ENCODE measurements at places on chromosomes 4 and X.

DNA sequence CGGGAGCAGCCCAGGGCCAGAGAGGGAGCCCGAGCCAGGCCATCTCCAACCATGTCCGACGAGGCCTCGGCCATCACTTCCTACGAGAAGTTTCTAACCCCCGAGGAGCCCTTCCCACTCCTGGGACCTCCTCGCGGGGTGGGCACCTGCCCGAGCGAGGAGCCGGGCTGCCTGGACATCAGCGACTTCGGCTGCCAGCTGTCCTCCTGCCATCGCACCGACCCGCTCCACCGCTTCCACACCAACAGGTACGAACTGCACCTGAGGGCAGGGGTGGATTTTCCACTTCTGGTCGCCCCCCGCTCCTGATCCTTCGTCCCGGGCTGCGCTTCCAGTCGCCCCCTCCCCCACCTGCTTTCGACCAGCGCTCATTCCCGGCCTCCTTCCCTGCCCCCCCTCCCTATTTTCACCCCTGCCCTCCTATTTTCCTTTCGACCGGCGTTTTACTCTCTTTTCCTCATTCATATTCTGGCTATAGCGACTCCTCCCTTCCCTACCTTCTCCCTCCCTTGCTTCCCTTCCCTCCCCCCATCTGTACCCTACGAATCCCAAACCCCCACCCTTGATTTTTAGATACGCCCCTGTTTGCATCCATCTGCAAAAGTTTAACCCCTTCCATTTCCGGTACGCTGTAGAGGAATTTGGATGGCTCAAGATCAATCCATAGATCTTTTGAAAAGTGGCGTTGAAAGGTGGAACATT lies 633 bp downstream of the FAM199X start:
- DNase-seq: no peak

GRCh38 chrX:123313486-123313885 lies 129.4 kb downstream of the GRIA3 start:
- no peak for DNase-seq

DNA sequence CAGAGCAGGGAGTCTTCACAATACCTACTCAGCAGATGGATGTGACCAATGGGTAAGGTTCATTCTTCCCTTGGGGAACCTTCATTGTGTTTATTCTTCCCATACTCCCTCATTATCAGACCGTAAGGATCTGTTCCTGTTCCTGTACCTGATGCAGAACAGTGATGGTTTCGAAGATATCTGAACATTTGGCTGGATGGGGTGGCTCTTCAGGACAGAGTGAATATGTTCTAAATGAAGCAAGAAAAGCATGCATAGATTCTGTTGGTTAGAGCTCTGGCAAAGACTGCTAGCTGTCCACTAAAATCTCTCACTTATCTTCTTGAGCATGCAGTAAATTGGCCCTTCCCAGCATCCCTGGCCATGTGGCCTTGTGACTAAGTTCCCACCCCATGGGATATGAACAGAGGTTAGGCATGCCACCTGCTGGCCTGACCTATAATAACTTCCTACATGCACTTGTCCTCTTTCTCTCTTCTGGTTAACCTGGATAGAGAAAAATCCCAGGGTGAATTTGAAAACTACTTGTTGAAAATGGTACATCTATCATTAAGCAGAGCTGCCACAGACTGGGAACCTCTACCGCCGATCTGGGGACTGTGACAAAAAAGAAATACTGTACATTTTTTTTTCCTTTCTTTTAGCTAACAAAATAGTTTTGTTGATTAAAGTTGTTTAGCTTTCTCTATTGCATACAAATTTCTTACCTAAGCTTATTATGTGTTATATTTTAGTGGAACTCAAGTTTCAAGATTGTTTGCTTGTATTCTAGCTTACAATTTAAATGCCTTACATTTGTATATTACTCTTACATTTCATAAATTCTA lies 60.0 kb upstream of the BANK1 start:
- peak; percentile 52 for DNase-seq

- DNase-seq: peak; percentile 82
Measured at GRCh38 chr4:140359562-140360427, 13.7 kb upstream of the SCOC start.

GRCh38 chrX:151679798-151680402 lies 15.4 kb upstream of the PRRG3 start:
- no peak for DNase-seq

GRCh38 chrX:40385682-40386081 lies 195.1 kb upstream of the ATP6AP2 start:
- DNase-seq: no peak

- DNase-seq: no peak
Measured at GRCh38 chr4:8157944-8158709, 486 bp downstream of the ABLIM2 start.

- DNase-seq: no peak
Measured at GRCh38 chr4:4914059-4914820, 54.8 kb downstream of the MSX1 start.

- no peak for DNase-seq
Measured at GRCh38 chr4:186739802-186740434, 16.3 kb upstream of the FAT1 start.

DNA sequence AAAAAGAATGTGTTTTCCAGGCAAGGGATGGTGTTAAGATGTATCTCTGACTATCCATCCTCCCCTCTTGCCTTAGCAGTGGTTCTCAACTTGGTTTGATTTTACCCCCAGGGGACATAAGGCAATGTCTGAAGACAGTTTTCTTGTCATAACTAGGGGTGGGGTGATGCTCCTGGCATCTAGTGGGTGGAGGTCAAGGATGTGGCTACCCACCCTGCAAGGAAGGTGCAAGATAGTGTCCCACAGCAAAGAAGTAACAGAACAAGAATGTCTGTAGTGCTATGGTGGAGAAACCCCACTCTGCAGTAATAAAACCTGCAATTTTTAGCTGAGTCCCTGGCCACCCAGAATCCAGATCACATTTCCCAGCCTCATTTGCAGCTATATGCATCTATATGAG lies 81.2 kb upstream of the TBL1X start:
- DNase-seq: no peak

- DNase-seq: no peak
Measured at GRCh38 chrX:50671661-50672060, 142.3 kb downstream of the SHROOM4 start.

GRCh38 chrX:21986596-21986995 lies 45.5 kb upstream of the PHEX start:
- DNase-seq: no peak

DNA sequence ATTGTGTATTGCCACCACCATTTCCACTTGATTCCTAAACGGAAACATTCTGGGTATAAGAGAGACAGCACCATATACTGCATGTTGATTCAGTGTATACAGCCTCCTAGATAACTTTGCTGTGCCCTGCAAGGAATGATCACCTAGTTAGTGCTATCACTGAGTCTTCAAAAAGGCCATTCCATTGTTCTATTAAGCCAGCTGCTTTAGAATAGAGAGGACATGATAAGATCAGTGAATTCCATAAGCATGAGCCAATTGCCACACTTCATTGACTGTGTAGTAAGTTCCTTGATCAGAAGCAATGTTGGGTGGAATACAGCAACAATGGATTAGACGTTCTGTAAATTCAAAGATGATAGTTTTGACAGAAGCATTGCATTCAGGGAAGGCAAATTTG lies 1047.3 kb downstream of the PCDH18 start:
- no peak for DNase-seq

DNA sequence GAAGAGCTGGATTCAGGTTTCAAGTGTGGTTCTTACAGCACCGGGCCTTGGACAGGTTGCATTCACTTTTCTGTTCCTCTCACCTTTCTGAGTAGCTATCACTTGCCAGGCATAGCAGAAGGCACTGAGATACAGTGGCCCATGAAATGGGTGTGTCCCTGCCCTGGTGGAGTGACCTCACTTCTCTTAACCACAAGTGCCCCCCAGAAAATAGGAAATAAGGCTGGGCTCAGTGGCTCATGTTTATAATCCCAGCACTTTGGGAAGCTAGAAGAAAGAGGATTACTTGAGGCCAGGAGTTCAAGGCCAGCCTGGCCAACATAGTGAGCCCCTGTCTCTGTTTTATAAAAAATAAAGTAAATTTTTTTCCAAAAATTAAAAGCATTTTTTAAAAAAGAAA lies 101.7 kb upstream of the KIT start:
- DNase-seq: no peak

GRCh38 chr4:124753941-124754581 lies 41.5 kb upstream of the ANKRD50 start:
- no peak for DNase-seq

GRCh38 chr4:151114986-151115385 lies 15.6 kb downstream of the RPS3A start:
- no peak for DNase-seq

DNA sequence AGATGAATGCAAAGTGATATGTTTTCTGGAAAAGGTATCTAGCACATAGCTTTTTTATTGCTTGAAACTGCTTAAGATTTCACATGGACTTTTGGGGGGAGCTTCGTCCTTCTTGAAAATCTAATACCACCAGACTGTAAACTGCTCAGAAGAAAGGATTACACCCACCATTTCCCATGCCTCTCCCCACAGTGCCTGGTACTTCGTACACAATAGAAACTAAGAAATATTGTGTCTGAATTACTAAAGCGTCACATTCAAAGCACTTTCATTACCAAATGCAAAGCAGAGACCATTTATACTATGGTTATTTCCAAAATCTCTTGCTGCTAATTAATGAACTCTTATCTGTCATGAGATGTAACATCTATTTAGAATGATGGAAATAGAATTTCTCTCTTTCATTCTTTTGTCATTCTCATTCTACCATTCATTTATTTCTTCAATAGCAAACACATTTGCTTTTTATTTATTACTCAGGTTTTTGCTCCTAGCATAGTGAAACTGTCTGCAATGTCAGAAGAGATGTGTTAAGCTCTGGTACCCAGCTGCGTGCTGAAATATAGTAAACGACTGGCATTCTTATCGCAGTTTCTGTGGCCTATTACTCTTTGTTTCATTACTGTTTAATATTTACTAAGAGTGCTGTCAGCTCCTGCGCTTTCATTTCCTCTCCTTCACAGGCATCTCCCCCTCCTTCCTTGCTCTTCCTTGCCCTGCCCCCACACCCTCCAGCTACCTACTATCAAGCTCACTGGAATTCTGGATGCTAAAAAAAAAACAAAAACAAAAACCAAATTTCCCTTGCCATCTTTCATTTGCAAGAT lies 51.4 kb upstream of the RAPGEF2 start:
- no peak for DNase-seq

- DNase-seq: no peak
Measured at GRCh38 chr4:153916273-153916755, 127.4 kb upstream of the SFRP2 start.

GRCh38 chr4:86558797-86559196 lies 35.3 kb upstream of the PTPN13 start:
- DNase-seq: no peak

- no peak for DNase-seq
Measured at GRCh38 chrX:17376431-17377077, 1.6 kb downstream of the NHS start.

GRCh38 chr4:143374771-143375170 lies 38.1 kb downstream of the GAB1 start:
- DNase-seq: no peak

DNA sequence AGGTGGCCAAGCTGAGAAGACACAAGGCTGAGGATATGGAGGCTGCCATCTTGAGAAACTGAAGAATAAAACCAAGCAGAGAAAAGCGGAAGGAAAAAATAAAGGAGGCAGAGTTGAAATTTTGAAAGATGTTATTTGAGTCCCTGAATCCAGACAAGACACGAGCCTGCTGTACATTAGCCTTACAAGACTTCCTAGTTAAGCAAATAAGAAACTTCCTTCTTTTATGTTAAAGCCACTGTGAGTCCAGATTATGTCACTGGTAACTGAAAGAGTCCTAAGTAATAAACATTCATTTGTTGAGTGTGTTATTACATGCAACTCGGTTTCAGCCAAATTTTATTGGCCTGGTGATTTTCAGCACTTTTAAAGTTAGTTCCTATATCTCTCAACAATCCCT lies 30.4 kb downstream of the DRD5 start:
- no peak for DNase-seq

- no peak for DNase-seq
Measured at GRCh38 chrX:102739657-102740056, 19.1 kb downstream of the GPRASP3 start.

- no peak for DNase-seq
Measured at GRCh38 chrX:17542123-17542522, 167.1 kb downstream of the NHS start.

GRCh38 chr4:2646396-2647149 lies 109.6 kb downstream of the TNIP2 start:
- no peak for DNase-seq

GRCh38 chr4:153506341-153507309 lies 40.5 kb downstream of the TMEM131L start:
- no peak for DNase-seq

GRCh38 chrX:46730765-46731164 lies 28.2 kb downstream of the SLC9A7 start:
- DNase-seq: no peak

GRCh38 chr4:76659103-76659490 lies 224.1 kb downstream of the SHROOM3 start:
- no peak for DNase-seq

GRCh38 chrX:84909151-84909550 lies 94.5 kb upstream of the APOOL start:
- no peak for DNase-seq

GRCh38 chrX:118062817-118063615 lies 53.6 kb downstream of the KLHL13 start:
- DNase-seq: no peak

GRCh38 chr4:62274782-62275181 lies 1074.7 kb downstream of the ADGRL3 start:
- no peak for DNase-seq

DNA sequence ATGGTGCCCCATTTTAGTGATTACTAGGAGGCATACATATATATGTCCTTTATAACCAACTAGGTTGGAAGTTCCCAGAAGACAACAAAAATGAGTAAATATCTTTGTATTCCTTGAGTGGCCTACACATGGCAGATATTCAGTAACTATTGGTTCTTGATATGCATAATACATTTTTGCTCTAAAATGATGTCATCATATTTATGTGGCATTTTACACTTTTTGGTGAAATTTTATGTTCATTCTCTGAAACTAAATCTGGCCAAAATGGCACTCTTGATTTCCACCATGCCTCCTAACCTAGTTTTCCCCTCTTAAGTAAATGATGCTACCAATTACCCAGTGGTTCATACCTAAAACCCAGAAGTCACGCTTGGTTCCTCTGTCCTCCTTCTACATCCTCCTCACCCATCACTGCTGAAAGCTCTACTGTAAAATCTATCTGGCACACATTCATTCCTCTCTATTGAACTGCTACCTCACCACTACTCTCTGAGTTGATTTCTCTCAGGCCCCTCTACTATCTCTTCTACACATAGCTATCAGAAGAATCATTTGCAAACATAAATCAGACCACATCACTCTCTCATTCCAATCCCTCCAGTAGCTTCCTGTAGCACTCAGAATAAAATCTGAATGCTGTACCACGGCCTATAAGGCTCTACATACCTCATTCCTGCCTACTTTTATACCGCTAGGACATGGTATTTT lies 13.4 kb downstream of the SLC10A7 start:
- no peak for DNase-seq
